ENCODE measurements at places on chromosomes 1 and 21.

DNA sequence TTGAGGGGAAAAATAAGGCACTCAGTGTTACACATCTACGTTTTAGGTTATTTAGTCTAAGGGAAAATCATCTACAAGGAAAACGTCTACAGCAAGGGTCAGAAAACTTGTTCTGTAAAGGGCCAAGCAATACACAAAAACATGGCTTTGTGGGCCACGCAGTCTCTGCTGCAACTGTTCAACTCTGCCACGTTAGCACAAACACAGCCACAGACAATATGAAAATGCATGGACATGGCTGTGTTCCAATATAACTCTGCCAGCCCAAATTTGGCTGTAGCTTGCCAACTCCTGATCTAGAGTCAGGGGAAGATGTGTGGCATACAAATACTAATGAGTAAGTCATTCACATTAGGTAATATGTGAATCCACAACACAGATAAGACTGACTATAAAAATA, 40.7 kb downstream of the COA6 start:
- DNase-seq: no peak

- DNase-seq: no peak
Measured at GRCh38 chr1:41023279-41023990, 1.9 kb upstream of the SLFNL1 start.

DNA sequence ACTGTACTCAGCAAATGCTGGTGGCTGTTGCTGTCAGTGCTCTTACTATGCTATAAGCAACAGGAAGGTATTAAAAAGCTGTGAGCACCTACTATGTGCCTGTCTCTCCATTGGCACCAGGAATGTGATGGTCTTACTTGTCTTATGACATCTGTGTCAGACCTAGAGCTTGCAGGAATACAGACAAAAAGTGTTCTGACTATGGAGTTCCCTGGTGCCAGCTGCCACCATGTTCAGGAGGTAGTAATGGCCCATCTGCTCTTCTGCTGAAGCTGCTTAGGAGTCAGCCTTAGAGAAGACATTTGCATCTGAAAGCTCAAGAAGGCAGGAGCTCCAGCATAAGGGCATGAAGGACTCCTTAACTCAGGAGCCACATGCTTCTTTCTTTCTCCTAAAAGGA, 52.3 kb downstream of the MAB21L3 start:
- DNase-seq: no peak

- no peak for DNase-seq
Measured at GRCh38 chr1:31934706-31935629, 3.2 kb downstream of the PTP4A2 start.

DNA sequence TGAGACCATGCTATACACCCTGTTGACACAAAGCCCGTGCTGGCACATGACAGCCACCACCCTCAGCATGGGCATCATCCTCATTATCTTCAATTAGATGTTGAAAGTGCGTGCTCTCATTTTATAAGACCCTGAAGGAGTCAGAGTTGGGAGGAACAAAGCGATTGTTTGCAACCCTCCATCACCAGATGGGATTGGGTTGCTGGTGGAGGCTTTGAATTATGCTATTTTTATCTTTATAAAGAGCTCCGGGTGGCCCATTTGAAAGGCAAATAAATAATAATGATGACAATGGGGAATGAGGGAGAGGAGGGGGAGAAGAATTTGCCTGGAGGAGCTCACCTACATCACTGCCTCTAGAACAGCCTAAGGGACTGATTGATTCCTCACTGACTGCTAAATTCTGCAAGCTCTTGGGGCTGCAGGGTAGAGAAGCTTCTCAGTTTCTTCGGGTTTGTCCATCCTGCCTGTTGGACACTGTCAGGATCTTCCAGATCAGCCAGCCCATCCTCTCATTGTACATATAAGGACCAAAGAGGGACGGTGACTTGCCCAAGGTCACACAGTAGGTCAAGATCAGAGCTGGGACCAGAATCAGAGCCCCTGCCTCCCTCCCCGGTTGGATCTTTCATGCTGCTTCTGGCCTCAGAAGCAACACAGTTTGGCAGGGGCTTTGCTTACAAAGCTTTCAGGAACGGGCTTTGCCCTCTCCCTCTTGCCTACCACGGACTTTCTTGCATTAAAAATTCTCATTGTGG, 130.9 kb upstream of the ZBTB40 start:
- no peak for DNase-seq

GRCh38 chr1:19260211-19261138, 8.9 kb downstream of the MRTO4 start:
- DNase-seq: no peak

DNA sequence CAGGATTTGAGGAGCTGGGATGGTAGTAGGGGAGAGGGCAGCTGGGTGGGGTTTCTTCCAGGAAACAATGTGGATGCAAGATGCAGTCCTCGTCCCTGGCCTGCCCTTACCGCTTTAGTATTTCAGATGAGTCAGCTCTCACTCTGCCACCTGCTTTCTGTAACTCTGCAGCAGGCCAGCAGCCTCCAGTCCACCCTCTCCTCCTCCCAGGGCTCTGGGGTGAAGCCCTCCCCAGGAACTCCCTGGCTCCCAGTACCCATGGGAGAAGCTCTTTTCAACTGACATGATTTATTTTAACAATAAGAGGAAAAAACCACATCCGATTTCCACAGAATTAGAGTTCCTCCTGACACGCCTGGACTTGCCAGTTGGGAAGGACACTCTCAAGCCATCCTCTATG, 39.0 kb upstream of the IL20 start:
- DNase-seq: no peak

DNA sequence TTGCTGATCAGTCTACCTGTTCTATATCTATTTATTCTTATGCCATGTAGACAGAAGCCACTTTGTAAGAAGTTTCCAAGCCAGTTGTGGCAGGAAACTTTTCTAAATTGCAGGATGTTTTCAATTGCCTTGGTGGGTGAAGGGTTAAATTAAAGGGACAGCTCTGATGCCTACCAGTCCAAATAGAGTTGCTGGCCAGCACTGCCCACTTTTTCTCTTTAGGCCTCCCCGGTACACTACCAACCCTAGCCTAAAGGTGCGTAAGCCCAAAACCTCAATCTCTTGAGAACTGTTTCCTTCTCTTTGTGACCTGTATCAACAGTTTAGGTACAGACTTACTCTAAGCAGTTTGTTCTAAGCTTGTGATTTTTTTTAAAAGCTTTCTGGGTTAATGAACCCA, 15.5 kb downstream of the SUSD4 start:
- DNase-seq: no peak

DNA sequence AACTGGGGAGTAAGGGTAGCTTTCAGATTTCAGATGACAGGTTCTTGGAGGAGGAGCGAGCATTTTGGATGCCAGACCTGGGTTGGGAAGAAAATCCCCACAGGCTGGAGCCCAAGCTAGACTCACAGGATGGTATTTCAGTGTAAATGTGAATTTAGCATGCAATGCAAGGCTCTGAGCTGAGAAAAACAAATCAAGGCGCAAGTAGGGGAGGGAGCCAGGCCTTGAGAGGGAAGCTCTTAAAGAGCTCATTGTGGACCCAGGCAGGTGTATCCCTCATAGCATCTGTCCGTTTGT, 386.1 kb downstream of the MATN1 start:
- DNase-seq: no peak

DNA sequence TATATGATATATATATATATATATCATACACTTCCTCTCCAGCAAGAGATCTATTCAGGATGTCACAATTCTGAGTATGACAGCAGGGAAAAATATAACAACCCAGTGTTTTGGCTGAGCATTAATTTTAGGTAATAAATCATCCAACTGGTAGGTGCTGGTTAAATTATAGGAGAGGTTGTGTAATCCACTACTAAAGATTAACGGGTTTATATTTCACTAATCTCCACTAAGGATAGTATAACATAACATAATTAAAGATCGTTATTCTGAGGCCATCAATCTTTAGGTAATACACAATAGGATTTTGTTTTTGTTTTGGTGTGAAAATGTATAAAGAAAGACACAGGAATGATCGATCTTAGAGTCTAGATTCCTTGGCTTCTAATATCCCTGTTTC, 102.2 kb downstream of the COQ8A start:
- no peak for DNase-seq

- no peak for DNase-seq
Measured at GRCh38 chr1:54053745-54054437, 483 bp downstream of the TCEANC2 start.

DNA sequence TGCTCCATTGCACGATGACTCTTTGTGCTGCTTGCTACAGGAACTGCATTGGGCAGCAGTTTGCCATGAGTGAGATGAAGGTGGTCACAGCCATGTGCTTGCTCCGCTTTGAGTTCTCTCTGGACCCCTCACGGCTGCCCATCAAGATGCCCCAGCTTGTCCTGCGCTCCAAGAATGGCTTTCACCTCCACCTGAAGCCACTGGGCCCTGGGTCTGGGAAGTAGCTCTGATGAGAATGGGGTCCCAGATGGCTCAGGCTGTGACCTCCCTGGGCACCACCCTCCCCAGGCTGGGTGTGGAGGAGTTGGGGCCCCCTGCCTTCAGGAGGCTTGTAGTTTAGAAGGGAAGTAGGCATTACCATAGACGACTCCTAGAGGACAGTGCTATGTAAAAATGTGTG, 19.7 kb downstream of the CYP4B1 start:
- no peak for DNase-seq

GRCh38 chr1:234862944-234863515, 253.1 kb upstream of the IRF2BP2 start:
- DNase-seq: no peak

DNA sequence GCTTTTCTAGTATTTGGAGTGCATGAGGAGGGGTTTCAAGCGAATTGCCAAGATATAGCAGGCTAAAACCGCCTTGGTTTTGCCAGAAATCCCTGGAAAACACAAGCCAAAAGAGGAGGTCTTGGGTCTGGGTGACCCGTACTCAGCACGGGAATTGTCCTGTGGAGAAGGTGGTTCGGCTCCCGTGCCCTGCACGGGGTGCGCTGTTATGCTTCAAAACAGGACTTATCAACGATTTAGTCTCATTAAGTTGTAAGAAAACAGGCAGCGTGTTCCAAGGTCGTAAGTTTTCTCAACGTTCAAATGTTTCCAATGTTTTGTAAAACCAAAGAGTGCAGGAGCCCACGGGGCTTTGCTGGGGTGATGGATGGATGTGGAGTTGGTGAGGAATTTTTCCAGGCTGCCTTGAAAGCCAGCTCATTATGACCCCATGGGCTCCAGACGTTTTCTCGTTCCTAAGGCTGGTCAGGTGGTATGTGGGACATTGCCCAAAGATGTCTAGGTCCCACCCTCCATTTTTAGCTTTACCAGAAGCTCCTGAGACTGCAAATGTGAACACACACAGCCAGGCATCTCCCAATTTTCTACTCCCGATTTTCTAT, 75.4 kb upstream of the CLDN14 start:
- DNase-seq: no peak

DNA sequence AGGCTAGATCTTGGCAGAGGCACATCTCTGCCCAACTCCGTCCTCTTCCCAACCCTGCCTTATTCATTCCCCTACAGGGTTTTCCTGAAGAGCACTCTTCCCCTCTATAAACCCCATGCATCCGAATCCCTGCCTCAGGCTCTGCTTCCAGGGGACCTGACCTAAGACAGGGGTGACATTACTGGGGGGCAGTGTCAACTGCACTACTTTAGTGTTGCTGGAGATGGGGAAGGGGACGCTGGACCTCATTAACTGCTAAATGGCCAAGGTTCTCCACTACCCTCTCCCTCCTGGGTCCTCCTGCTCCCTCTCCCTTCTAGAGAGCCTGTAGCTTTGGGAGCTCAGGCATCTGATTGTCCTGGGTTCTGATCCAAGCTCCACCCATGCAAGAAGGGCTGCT, 126.2 kb downstream of the GRIK3 start:
- DNase-seq: no peak

GRCh38 chr1:21693732-21694131, 24.6 kb upstream of the RAP1GAP start:
- no peak for DNase-seq

DNA sequence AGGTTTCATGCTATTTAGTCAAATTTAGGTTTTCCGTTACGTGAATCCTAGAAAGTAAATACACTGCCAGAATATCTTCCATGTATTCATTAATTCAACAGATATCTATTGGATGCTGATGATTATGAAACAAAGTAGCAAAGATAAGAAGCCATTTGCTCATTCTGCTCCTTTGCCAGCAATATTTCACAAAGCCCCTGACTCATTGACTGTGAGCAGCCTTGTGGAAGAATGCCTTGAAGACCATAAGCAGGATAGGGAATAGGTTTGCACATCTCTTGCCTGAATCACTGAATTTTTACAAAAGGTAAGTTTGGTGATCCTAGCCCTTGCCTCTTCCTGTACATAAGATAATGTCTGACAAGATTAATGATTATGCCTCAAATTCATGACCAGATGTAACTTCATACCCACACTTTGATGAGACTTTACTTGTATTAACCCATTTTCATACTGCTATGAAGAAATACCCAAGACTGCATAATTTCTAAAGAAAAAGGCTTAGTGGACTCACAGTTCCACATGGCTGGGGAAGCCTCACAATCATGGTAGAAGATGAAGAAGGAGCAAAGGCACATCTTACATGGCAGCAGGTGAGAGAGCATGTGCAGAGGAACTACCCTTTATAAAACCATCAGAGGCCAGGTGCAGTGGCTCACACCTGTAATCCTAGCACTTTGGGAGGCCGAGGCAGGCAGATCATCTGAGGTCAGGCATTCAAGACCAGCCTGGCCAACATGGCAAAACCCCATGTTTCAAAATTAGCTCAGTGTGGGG, 1.6 kb upstream of the PIGK start:
- no peak for DNase-seq

DNA sequence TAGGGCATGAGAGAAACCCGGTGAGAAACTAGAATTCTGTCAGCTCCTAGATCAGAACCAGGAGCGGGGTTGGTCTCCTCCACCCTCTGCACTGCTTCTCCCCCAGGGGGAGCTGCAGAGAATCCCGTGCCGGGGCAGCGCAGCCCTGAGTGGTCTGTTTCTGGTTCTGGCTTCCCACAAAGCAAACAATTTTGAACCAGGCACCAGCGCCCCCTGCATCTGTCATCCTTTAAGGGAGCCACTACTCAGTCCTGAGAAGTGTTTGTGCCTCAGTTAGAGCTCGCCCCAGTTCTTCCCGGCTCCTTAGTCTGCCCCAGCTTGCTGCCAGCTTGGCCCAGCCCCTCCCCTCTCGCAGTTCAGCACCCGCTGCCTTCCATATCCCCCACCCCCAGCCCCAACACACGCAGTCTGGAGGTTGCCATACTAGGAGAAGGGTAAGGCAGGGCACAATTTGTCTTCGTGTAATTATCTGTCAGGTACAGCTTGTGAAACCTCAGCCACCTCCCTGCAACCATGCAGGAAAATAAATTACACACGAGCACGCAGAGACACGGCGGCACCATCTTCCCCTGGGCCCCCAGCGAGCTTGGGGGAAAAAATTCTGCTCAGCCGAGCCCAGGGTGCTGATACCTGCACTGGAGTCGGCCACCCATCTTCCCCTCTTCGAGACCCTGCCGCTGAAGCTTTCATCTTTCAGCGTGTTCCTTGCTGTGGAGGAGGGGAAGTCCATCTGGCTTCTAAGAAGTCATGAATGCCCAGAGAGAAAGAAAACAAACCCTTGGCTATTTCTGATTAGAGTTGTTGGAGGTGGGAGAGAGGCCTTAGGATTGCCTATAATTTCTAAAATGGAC, 62.6 kb upstream of the CD1D start:
- no peak for DNase-seq

DNA sequence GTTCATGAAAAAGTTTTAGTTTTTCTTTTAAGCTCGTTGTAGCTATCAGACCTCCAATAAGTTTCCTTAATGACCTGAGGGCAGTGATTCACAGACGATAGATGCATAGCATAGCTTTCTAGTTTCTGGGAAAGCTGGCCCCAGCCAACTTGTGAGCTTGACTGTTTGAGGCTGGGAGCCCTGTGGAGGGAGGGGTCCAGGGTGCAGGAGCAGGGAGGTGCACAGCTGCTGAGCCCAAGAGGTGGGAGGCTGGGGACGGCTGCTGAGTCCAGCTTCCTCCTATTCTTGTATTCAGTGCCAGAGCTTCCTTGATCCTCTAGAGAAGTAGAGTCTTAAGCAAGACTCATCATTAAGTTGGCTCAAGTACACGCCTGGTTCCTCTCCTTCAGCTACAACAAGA, 11.0 kb upstream of the AVPR1B start:
- DNase-seq: no peak
